ELF-1 (cell line): ENCODE measurements at places on chromosomes 13 and 19.
A peak's percentile ranks its signal among the peaks of the same experiment; 100 is the strongest.

- DNase-seq: peak; percentile 27
Measured at GRCh38 chr13:101785858-101786257, 333.4 kb downstream of the ITGBL1 start.

GRCh38 chr13:44211704-44212346, 161.8 kb upstream of the SERP2 start:
- no peak for DNase-seq

- DNase-seq: no peak
Measured at GRCh38 chr13:21336609-21337349, 122.3 kb downstream of the ZDHHC20 start.

- DNase-seq: no peak
Measured at GRCh38 chr19:43540381-43540780, 7.4 kb downstream of the ZNF575 start.

DNA sequence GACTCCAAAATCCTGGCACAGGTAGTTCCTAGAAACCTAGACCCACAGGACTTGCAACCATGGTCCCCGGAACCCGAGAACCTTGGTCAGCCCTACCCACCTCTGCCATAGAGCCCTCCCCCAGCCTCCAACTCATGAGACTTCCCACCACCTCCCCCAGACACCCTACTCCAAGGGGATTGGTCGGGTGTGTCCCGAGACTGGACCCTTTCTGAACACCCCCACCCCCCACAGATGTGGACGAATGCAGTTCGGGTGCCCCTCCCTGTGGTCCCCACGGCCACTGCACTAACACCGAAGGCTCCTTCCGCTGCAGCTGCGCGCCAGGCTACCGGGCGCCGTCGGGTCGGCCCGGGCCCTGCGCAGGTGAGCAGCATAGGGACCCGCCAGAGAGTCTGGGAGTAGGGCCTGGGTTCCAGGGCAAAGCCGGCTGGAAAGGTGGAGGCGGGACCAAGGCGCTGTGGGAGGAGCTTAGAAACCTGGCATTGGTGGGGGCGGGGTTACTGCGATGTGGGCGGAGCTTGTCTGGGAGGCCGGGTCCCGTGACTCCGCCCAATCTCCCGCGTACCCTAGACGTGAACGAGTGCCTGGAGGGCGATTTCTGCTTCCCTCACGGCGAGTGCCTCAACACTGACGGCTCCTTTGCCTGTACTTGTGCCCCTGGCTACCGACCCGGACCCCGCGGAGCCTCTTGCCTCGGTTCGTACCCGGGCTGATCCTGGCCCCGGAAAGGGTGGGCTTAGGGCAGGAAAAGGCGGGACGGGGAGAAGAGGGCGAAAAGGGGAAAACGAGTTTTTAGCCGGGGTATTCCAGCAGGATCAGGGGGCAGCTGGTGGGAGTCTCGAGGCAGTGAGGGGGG, 11.9 kb downstream of the LTBP4 start:
- peak; percentile 91 for DNase-seq

DNA sequence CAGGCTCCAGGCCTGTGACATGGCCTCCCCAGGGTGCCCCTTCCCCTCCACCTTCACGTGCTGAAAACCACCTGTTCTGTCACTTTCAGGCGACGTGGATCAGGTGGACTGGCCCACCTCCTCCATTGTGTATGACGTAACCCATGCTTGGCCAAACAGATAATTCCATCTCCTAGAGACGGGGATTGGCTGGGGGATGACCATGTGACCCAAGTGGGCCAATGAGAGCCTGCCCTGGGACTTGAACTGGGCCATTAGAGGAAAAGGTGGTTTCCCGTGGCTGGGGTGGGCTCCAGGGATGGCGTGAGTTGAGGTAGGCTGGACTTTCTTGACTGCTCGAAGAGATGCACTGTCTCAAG, 3.6 kb upstream of the ADAMTSL5 start:
- no peak for DNase-seq

DNA sequence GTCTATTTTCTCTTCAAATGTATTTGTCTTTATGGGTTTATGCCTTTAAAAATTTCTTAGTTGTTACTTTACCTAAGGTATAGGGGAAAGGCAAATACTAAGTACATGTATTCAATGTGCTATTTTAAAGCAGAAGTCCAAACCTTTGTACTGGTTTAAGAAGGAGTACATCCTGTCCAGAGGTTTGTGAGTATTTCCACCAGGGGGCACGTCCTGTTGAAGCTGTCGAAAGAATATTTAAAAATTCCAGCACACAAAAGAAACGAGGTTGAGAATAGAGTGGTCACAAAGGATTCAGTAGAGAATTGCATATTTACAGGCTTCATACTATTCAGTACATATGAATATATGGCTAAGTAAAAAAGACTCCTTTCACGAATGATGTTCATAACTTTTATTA, 59.8 kb downstream of the URI1 start:
- DNase-seq: no peak

GRCh38 chr13:36086117-36086516, 45.1 kb downstream of the DCLK1 start:
- DNase-seq: peak; percentile 23

GRCh38 chr13:36382030-36382429, 35.8 kb upstream of the SPART start:
- DNase-seq: no peak

- DNase-seq: peak; percentile 23
Measured at GRCh38 chr19:12052091-12052496, 667 bp downstream of the ZNF878 start.

DNA sequence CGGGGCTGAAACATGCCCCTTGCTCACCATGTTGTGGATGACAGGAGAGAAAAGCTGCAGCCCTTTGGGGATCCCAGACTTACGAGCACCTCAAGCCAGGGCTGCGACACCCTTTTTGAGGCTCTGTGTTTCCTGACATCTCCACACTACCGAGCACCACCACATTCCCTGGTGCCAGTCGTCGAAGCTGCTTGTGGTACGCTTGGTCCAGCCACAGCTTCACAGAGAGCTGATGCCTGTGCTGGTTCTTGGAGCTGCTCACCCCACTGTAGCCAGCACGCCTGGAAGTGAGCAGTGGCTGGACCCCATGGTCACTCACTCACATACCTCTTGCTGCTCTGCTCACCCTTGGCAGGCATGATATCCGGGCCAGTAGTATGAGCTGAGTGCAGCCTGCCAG, 367.5 kb downstream of the SLITRK6 start:
- DNase-seq: no peak

GRCh38 chr13:43953370-43953769, 73.7 kb downstream of the LACC1 start:
- DNase-seq: no peak

DNA sequence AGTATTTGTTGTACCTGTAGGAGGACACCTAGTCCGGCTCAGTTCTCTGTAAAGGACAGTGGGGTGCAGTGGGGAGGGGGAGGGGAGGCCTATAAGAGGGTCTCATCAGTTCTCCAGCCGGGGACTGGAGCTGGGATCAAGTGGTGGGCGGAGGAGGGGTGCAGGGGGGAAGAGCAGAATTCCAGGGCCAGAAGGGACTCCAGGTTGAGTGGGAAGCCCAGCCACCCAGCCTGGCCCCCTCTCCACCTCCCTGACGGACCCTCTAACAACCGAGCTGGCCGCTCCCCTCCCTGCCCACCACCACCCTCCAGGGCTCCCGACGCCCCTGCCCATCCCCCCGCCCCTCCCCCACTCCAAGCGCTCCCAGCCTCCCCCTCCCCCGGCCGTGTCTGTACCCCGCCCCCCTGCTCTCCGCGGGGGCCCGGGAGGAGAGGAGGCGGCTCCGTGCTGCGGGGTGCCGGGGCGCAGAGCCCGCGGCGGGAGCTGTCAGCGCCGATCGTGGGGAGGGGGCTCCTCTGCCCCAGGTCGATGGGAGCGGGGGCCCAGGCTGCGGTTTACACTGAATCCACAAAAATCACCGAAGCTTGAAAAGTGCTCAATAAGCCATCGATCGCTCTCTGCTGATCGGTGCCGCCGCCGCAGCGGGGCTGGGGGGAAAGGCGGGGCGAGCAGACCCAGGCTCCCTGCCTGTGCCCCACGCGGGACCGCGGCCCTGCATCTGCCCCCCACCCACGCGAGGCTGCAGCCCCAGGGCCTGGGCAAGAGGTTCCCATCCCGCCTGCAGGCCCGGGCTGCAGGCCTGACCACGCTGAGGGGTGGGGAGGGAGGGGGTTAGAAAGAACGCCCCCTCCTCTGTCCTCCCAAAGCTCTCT, 34.6 kb upstream of the ONECUT3 start:
- DNase-seq: no peak

- peak; percentile 54 for DNase-seq
Measured at GRCh38 chr19:40717880-40718773, 1.2 kb downstream of the ITPKC start.

DNA sequence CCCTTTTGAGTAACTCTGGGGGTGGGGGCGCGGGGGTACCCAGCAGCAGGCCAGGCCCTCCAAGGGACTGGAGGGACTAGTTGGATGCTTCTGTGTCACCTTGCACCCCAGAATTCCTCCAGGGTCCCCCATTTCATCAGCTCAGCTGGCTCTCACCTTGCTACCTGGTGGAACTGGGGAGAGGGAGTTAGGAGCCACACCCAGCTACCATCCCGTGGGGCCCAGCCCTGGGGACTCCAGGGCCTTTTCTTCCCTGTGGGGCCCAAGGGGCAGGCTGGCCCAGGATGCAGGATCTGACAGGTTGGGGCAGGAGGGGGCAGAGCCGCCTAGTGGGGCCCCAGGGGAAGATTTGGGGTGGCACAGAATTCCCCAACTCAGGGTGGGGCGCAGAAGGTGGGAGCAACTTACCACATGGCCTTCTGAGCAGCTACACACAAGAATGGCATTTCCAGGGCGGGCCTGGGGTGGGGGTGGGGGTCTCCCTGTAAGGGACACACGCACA, 32.8 kb upstream of the NANOS3 start:
- DNase-seq: peak; percentile 4

GRCh38 chr19:6765738-6766356, 1.4 kb downstream of the SH2D3A start:
- peak; percentile 94 for DNase-seq

GRCh38 chr13:79227418-79227817, 178.6 kb downstream of the RBM26 start:
- DNase-seq: no peak

DNA sequence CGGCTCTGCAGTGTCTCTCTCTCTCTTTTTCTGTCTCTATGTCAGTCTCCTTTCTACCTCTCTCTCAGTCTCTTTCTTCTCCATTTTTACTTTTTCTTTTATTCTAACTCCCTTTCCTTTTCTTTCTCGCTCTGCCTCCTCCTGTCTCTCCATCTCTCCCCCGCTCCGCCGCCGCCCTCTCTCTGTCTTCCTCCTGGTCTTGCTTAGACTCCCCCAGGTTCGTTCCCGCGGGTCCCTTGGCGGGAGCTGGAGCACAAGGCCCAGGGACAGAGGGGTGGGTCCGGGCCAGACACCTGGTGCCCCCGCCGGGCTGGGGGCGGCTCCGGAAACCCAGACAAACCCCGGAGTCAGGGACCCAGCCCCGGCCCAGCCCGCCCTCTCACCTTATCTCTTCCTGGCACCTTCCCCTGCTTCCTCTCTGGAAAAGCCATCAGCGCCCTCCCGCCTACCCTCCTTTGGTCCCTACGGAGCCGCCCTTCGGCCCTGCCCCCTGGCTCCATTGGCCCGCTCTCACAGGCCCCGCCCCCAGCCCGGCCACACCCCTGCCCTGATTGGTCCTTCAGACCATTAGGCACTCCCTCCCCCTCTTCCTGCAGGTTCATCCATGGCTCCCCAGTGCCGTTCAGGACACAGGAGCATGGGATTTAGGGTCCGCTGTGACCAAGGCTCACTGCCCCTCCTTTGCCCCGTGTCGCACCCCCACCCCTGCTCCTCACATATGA, 15.4 kb upstream of the NOP53 start:
- DNase-seq: peak; percentile 84

DNA sequence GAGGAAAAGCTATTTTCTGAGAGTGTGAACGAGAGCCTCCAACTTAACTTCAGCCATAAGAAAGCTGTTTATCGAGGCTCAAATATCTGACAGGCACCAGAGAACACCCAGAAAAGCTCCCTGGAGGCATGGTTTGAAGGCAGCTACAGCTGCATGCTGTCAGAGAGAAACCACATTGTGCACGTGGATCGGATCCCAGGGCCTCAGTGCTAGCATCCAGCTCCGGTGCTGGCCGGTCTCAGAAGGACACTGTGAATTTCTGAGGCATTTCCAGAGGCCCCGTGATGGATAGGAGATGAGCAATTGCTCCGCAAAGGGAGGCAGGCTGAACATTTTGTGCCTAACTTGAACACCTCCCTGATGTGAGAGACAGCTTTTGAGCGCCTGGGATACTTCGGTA, 315.7 kb downstream of the FGF9 start:
- DNase-seq: no peak

DNA sequence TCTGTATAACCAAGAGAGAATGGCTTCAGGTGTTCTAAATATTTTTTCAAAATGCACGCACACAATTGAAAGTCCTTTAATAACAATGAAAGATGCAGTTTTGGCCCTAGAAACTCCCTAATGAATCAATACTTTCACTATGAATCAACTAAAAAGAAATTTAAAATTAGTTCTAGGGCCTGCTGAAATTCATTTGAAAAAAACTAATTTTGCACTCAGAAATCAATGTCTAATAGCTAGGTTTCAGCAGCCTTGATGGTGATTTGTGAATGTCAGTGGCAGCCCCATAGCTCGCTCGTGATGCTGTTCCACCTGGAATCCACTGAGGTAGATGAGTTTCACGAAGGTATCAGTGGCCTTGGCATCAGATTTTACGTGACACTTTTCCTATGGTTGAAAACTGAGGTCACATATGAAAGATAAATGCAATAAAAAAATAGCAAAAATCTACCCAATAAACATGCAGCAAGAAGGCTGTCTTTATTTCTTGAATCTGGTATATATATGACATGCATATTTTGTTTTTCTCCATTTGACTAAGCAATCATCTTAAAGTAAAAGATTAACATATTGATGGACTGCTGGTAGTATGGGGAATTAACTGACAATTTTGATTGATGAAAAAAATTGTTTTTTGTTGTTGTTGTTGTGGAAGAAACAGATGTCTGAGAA, 141.0 kb downstream of the AKAP11 start:
- no peak for DNase-seq

DNA sequence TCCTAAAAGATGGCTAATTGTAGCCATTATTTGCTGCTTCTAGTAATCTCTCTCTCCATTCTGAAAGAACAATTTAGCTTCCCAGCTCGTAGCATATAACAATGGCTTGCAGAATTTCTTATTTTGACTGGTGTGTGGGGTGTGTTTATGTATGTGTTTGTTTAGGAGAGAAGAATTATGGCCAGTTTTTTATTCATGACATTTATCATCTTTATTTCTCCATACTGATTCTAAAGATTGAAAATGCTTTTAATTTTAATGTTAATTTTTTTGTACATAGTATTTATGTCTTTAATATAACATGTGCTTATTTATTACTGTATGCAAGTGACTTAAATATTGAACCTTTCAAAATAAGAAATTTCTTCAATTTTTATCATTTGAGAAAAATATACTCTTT, 115.8 kb upstream of the TMTC4 start:
- DNase-seq: no peak
